Activated CD4-positive, alpha-beta T cell treated with anti-CD3 and anti-CD28 coated beads, Interleukin-2, amount 10 ng/mL, durations not matched to agents 7 days and 5 days (primary cell): ENCODE measurements at places on chromosomes 2 and 18.
A peak's percentile ranks its signal among the peaks of the same experiment; 100 is the strongest.

- DNase-seq: no peak
Observed at GRCh38 chr2:108390340-108390739, 12.6 kb downstream of the SULT1C4 start.

DNA sequence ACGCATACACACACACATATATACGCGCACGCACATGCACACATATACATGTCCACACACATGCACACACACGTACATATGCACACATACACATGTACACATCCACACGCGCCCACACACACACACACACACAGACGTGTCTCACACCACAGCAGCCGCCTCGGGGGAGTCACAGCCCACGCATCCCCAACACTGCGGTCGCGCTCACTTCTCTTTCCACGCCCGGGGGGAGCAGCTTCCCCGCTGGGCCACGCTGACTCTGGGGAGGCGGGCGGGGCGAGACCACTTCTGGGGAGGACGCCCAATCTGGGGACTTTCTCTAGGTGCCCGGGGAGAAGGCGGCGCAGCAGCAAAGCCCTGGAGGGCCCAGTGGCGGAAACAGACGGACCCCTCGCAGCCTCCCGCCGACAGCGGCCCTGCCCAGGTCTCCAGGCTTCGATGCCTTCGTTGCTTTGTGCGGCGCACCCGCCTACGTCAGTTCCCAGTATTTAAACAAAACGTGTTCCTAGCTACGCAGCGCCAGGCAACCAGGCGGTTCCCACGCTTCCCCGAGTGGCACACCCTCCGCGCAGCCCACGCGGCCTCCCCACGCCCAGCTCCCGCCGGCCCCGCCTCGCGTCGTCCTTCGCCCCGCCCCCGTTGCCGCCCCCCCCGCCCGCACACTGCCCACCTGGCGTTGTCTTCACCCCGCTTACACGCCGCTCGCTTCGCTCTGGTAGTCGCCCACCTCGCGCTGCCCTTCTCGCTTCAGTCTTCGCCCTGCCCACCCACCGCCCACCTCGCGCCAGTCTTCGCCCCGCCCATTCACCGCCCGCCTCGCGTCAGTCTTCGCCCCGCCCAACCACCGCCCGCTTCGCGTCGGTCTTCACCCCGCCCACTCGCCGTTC, 810 bp upstream of the RBFA start:
- DNase-seq: peak; percentile 82

- no peak for DNase-seq
Observed at GRCh38 chr18:3870914-3871313, 420.9 kb downstream of the TGIF1 start.

DNA sequence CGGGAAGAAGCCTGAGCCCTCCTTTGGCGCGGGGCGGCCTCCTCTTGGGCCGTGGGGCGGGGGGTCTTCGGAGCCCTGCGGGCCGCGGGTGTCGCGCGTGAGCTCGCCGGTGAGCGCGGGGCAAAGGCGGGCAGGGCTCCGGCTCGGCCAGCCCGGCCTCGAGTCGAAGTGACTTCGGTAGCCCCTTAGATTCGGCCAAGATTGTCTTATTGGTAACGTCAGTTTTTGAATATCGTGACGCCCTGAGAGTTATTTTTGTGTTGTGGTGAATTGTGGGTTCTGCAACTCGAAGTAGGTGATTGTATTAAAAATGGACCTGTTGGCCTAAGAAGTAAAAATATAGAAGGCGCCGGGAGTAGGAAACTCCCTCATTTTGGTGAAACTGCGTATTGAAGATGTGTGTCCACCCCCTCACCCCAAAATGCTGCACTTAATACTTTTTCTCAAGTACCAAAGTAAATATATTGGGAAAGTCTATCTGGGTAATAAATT, 669 bp downstream of the MARCHF7 start:
- no peak for DNase-seq

DNA sequence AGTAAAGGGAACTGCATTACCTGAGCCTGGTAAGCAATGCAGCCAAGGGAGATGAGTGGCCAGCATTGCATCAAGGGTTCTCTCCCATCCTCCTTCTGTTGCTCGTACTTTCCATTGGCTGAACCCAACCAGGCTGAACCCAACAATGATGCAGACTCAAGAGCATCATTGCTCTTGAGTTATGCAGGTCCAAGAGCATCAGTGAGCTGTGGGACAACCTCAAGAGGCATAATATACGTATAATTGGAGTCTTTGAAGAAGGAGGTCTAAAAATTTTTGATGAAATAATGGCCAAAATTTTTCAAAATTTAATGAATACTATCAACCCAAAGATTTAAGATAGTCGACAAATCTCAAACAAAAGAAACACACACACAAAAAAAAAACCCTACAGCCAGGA, 213.0 kb downstream of the RNF152 start:
- no peak for DNase-seq

- DNase-seq: no peak
Observed at GRCh38 chr2:60335533-60336237, 217.8 kb downstream of the BCL11A start.

- no peak for DNase-seq
Observed at GRCh38 chr2:101300836-101301235, 7.7 kb downstream of the RNF149 start.

GRCh38 chr18:57433934-57434535, 1.1 kb upstream of the ONECUT2 start:
- no peak for DNase-seq

- DNase-seq: no peak
Observed at GRCh38 chr2:31511376-31511775, 69.4 kb downstream of the SRD5A2 start.

DNA sequence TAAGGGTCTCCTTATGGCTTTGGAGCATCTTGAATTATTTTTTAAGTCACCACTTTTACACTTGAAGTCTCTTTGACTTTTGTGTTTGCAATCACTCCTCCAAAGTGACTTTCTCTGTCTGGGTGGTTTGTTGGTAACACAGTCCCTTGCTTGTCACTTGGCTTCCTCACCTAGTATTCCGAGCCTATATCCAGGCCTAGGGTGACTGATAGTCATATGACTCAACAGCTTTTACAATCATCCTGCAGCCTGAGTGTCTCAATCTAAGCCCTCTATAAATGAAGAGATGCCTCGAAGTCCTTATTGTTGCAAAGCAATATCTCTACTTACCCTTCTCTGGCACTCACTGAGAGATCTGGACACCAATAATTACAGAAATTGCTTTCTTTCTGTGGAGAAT, 53.9 kb upstream of the SETBP1 start:
- DNase-seq: no peak

GRCh38 chr2:200252265-200253067, 54.0 kb upstream of the SPATS2L start:
- DNase-seq: no peak

DNA sequence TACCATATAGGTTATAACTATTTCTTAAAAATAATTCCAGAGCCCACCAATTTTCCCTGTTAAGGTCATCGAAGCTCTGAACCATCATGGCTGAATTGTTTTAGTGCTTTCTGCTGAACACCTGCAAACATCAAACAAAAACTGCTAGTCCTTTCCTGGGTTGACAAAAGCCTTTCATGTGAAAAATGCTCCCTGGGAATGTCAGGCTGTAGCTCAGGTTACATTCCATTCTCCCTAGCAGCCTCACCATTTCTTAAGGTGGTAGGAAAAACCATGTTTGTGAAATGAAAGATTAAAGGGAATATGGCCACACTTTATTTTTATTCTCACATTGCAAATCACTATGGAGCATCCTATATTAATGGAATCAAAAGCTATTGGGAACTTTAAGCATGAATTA, 5.7 kb downstream of the TCF4 start:
- no peak for DNase-seq

DNA sequence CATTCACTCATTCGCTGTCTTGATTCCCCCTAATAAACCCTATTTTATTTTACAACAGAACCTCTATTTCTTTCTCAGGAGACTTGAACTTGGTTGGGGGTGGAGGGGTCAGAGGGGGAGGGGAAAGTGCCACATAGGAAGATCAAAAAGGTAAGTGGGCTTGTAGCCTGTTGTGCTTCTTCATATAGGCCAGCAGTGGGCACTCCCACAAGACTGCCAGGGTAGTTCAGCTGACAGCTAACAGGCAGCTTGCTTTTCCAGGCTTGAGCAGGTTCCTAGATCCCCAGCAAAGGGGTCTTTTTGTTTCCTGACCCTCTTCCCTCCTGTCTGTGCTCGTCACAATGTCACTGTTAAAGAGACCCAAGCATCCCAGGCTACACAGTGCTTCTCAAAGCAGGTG, 829 bp upstream of the KIAA2012 start:
- no peak for DNase-seq

GRCh38 chr18:10367836-10368235, 86.6 kb upstream of the APCDD1 start:
- DNase-seq: no peak

- DNase-seq: no peak
Observed at GRCh38 chr2:226327830-226328229, 471.8 kb downstream of the IRS1 start.

DNA sequence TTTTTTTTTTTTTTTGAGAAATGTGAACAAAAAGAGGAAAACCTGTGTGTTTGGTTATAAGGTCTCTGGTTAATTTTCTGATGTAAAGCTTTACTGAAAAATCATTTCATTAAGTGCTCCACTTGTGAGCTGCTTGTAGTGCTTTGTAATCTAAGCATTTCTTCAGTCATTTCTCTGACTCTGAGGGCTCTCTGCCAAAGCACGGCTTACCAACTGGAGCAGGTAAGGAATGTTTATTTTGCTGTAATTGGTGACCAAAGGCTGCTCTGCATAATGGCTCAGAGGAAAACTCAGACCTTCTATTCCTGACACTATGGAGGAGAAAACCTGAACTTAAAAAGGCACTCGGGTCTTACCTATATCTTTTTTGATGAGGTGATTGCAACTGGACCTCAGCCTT, 848.8 kb downstream of the MBD2 start:
- no peak for DNase-seq

- no peak for DNase-seq
Observed at GRCh38 chr18:45538444-45538843, 76.8 kb upstream of the SLC14A2 start.

DNA sequence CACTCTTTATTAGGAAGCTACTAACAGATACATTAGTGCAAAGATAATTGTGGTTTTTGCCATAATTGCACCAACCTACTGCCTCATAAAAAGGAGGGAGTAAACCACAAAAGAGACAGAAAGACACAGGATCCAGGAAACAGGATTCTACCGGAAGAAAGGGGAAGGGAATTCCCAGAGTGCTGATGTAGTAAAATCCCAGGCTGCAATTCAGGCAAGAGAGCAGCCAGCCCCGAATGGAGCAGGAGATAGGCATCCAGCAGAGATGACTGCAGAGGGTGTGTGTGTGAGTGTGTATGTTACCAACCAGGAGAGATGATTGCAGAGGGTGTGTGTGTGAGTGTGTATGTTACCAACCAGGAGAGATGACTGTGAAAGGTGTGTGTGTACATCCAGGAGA, 84.4 kb downstream of the KCNS3 start:
- DNase-seq: no peak

DNA sequence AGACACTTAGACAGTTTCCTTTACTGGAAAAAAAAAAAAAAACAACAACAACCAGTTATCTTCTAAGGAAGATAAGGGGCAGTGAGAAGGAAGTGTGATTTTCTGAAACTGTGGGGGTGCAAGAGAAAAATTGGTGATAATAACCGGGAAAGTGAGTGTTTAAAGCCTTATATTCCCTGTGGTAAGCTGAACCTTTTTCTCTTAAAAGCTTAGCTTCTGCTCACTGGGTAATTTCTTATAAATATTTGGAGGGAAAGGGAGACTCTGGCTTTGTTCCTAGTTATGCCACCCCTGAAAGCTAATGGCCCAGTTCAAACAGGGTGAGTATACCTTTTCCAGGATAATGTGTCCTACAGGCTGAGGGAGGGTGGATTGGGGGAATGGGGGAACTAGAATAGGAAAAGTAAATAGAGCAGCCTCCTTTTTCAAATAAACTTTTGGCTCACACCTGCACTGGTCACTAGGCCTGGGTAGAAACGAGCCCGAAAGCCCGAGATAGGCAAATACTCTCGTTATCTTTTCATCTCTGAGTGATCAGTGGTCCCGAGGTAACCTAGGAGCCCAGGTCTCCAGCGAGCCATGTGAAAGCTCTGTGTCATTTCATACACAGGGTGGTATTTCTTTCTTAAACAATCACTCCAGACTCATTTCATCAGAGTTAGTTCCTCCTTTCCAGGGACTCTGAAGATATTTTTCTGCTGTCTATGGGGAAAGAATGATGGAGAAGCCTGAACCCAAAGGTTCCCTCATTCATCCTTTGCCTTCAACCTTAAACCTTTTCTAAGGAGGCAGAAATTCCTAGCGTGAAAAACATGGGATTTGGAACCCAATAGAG, 15.5 kb upstream of the SRBD1 start:
- no peak for DNase-seq

GRCh38 chr2:215597577-215597976, 161.7 kb upstream of the FN1 start:
- no peak for DNase-seq

GRCh38 chr2:241255542-241256167, 59.8 kb downstream of the HDLBP start:
- DNase-seq: no peak

GRCh38 chr2:209574515-209574914, 150.7 kb downstream of the MAP2 start:
- DNase-seq: no peak

- DNase-seq: no peak
Observed at GRCh38 chr2:67399831-67400489, 2.8 kb downstream of the ETAA1 start.

- DNase-seq: no peak
Observed at GRCh38 chr2:213766465-213766901, 482.2 kb downstream of the SPAG16 start.
